ENCODE measurements at places on chromosomes 16 and 17. TPM values are rescaled to one million over a fixed set of nuclear protein-coding genes. Genes with fewer than 3 reads are reported as not detected.

Gene SMIM36
- total RNA-seq, result not detected

Gene CHST4
- under 0.01 TPM for total RNA-seq

Gene CIBAR2
- not detected for total RNA-seq

Gene NLK
- total RNA-seq, result 13.9 TPM

Gene SEZ6L2
- 0.73 TPM for total RNA-seq

Gene ACAP1
- 2.2 TPM for total RNA-seq

Gene MYH8
- total RNA-seq, result not detected

Gene CMTM2
- not detected for total RNA-seq

Gene MYH3
- total RNA-seq, result 0.37 TPM

Gene MYOCD
- not detected for total RNA-seq

Gene ZNF319
- 3.7 TPM for total RNA-seq

Gene TK1
- total RNA-seq, result 101 TPM

Gene ADAM11
- total RNA-seq, result 0.59 TPM

Gene PLEKHH3
- 12.9 TPM for total RNA-seq

Gene SLC47A1
- total RNA-seq, result 5.1 TPM

Gene UNC45B
- not detected for total RNA-seq

Gene BCL6B
- under 0.01 TPM for total RNA-seq

Gene MAPK8IP3
- 57.9 TPM for total RNA-seq

Gene VTN
- total RNA-seq, result not detected

Gene PRSS27
- total RNA-seq, result 0.37 TPM

Gene CX3CL1
- total RNA-seq, result not detected

Gene CLEC3A
- not detected for total RNA-seq

Measured in subcutaneous preadipocyte (primary cell).